ENCODE measurements at places on chromosomes 6 and 20. TPM values are rescaled to one million over a fixed set of nuclear protein-coding genes. Genes with fewer than 3 reads are reported as not detected.

BTN1A1 gene
- total RNA-seq: not detected

SSTR4 gene
- total RNA-seq: not detected

GINS1 gene
- total RNA-seq: 8.3 TPM

BPIFB2 gene
- total RNA-seq: not detected

ATP5F1E gene
- 22.0 TPM for total RNA-seq

PNLDC1 gene
- 0.65 TPM for total RNA-seq

SCGN gene
- total RNA-seq: not detected

FRK gene
- total RNA-seq: 1.0 TPM

PRSS16 gene
- not detected for total RNA-seq

CRISP2 gene
- not detected for total RNA-seq

ABCF1 gene
- total RNA-seq: 45.6 TPM

CPNE5 gene
- total RNA-seq: 0.76 TPM

SCRT2 gene
- not detected for total RNA-seq

PTCRA gene
- total RNA-seq: not detected

COMMD7 gene
- 46.0 TPM for total RNA-seq

DEFB127 gene
- total RNA-seq: not detected

HLA-DQA2 gene
- total RNA-seq: not detected

RAB44 gene
- total RNA-seq: 0.13 TPM

GHRH gene
- total RNA-seq: not detected

ULBP3 gene
- 21.7 TPM for total RNA-seq

POM121L2 gene
- not detected for total RNA-seq

RFX6 gene
- not detected for total RNA-seq

Data from articular chondrocyte of knee joint (primary cell).